Adrenal gland (tissue), 19 donors: ENCODE measurements at places on chromosomes 5 and 9.

GRCh38 chr5:157659868-157660660, 7.8 kb upstream of the SOX30 start:
- DNase-seq, result no peak

GRCh38 chr9:121997791-121998190, 95.3 kb downstream of the TTLL11 start:
- DNase-seq, result no peak

- DNase-seq, result no peak
These were observed 72.8 kb downstream of the STARD4 start for GRCh38 chr5:111439473-111440075.

DNA sequence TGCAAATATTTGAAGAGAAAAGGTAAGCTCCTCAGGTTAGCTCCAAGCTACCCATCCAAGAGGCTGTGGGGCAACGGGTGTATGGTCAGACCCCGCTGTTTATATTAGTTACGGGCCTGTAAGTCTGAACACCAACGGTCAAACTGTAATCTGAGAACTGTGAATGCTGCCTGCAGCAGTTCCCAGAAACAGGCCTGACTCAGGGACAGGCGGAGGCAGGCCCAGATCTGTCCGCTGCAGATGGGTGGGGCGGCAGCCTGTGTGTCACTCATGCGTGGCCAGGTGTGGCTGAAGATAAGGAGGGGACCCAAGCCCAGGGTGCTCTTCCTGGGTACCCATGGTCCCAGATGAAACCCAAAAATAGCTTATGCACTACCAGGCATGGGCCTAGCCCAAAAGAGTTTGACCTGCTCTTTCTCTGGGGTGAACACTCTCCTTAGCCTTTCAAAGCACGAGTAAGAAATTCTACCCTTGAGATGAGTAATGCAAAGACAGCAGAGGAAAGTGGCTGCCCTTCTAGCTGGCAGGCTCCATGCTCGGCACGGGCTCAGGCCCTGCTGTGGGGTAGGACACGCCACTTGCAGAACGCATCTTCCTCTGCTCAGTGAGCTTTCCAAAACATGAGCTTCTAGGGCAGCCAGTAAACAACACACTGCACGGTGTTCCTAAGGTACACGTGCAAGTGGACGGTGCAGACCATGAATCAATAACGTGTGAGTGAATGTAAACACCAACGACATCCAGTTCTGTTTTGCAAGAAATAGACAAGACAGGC, 9.1 kb downstream of the UBAC1 start:
- no peak for DNase-seq

DNA sequence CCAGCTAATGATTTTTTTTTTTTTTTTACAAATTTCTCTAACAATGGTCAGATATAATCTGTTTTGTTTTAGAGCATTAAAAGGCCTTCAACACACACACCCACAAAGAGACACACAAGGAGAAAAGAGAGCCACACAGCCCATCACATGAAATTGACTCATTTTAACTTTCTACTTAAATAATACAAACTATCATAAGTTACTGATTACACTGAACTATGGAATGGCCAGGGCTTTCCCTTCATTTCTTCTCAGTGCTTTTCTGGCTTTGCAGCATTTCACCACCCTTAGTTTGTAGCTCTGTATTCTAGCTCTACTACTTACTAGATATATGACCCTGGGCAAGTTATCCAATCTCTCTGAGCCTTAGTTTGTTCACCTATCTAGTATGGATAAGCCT, 13.2 kb downstream of the REEP5 start:
- DNase-seq, result no peak

- DNase-seq, result no peak
These were observed 324.7 kb upstream of the GRAMD2B start for GRCh38 chr5:126098330-126099017.

GRCh38 chr5:179313849-179314521, 31.3 kb downstream of the ADAMTS2 start:
- peak; percentile 87 for DNase-seq

- DNase-seq, result no peak
These were observed 530.1 kb upstream of the DMAC1 start for GRCh38 chr9:8329561-8330283.

- DNase-seq, result no peak
These were observed 25.2 kb downstream of the DUSP1 start for GRCh38 chr5:172745838-172746237.

GRCh38 chr9:100426189-100426529, 784 bp upstream of the MSANTD3 start:
- DNase-seq, result no peak

- peak; percentile 67 for DNase-seq
These were observed 40.9 kb upstream of the FABP6 start for GRCh38 chr5:160188141-160189015.

- DNase-seq, result no peak
These were observed 163.8 kb downstream of the TSSK1B start for GRCh38 chr5:113271015-113271414.

DNA sequence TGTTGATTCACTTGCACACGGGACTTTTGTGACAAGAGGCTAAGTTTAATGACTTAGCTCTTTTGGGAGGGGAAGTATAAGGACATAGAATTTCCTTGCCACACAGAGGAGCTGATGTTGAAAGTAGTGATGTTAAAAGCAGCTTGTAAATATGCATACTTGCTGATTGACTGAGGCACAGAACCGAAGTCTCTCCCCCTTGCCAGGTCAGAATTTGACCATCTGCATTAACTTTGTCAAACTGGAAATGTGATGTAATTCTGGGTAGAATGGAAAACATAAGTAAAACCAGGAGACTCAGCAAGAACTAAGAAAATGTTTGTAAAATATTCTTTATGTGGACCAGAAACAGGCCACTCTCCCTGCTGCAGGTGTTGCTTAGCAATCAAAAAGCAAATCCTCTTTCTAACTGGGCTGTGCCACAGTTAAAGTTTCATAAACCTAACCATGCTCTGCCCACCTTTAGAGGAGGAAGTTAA, 284.2 kb downstream of the NR3C1 start:
- no peak for DNase-seq

DNA sequence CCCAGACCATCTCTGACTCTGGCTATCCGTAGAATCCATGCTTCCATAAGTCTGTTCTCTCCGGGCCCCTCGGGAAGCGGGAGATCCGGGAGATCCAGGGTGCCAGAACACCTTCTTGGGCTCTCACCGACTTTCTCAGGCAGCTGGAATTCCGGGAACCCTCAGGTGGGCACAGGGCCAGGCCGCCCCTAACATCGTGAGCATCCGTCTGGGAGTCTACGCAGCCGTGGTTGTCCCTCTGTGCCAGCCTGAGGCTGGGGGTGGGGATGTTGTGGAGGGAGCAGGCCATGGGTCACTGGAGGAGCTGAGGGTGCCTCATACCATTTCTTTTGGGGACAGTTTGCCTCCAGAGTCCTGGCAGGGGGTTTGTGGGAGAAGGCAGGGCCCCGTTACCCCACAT, 92.3 kb upstream of the COL5A1 start:
- no peak for DNase-seq

- DNase-seq, result no peak
These were observed 27.0 kb downstream of the C5 start for GRCh38 chr9:121023064-121023463.

DNA sequence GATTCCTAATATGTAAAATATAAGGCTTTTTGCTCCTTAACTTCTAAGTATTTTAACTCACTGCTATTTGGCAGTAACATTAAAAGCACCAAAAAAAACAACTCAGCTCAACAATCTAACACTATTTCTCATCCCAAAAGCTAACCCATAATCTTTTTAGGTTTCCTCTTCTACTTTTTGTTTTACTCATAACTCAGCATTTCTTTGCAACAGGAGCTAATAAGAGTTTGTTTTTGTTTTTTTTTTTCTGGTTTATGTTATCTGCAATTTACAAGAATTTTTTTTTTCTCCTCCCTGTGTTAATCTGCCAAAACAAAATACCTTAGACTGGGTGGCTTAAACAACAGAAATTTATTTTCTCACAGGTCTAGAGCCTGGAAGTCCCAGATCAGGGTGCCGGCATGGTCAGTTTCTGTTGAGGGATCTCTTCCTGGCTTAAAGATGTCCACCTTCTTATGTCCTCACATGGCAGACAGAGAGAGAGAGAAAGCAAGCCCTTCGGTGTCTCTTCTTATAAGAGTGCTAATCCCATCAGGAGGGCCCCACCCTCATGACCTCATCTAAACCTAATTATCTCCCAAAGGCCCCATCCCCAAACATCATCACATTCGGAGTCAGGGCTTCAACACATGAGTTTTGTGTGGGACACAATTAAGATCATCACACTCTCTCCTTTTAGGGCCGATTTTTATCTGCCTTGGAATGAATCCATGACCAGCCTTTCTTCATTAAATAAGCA, 31.2 kb downstream of the ARL15 start:
- DNase-seq, result no peak

DNA sequence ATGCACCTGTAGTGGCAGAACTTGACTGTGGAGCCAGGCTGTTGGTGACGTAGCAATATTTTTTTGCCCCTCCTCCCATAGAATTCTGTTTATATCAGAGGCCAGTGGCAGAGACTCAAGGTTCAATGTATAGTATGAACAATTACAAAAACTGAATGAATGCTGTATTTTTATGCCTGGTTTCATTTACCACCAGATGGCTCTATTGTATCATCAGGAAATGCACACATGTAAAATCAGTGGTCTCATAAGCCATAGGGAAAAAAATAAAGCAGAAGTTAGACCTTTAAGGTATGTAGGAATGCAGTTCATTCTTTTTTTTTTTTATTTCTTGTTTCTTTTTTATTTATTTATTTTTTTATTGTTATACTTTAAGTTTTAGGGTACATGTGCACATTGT, 43.6 kb downstream of the CCDC192 start:
- no peak for DNase-seq

DNA sequence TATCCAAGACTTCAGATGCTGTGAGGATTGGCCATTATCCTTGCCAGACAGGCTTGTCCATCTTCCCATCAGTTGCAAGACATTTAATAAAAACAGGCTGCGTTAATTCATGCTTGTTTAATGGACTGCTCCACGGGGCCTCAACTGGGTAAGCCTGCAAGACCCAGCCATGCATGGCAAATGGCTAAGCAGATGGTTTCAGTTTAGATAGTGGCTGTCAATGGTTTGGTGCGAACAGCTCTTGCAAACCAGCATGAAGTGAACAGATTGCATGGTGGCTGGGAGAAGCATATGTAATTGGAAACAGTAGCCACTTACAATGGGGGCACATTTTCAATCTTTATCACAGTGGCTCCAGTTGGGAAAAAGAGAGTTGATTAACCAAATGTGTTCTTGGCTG, 628.2 kb upstream of the KLF4 start:
- DNase-seq, result no peak

DNA sequence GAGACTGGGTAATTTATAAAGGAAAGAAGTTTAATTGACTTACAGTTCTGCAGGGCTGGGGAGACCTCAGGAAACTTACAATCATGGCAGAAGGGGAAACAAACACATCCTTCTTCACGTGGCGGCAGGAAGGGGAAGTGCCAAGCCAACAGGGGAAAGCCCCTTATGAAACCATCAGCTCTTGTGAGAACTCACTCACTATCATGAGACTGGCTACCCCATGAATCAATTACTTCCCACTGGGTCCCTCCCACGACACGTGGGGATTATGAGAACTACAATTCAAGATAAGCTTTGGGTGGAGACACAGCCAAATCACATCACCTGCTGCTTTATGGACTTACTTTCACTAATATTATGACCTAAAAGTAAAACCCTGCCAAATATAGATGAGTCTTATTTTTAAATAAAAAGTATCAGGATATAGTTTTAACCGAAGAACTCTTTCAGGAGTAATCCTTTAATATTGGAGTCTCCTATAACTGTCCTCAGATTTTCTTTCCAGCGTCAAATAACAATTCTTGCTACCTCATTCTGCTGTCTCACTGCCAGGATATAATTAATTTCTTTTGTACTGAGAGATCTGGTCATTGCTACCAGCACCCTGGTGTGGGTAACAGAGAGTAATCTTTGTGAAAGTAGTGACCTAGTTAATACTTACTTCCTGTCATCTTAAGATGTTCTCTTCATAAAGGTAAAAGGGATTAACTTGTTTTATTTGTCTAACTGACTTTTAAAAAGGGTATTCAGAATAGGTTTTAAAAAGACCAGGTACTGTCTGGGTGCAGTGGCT, 68.6 kb downstream of the NLN start:
- no peak for DNase-seq

DNA sequence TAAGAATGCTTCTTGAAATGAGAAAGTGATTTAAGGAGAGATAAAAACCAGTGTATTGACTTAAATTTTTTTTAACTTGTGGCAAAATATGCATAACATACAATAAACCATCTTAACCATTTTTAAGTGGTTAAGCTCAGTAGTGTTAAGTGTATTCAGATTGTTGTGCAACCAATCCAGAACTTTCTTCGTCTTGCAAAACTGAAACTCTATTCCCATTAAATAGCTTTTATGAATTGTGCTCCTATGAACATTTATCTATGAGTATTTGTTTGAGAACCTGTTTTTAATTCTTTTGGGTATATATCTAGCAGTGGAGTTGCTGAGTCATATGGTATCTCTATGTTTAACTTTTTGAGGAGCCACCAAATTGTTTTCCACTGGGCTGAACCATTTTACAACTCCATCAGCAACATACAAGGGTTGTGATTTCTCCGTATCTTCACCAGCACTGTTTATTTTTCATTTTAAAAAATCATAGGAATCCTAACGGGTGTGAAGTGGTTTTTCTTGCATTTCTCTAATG, 76.6 kb upstream of the ACTBL2 start:
- DNase-seq, result no peak
